OCI-M1 (cell line): ENCODE measurements at places on chromosomes 1 and 21.
A peak's percentile ranks its signal among the peaks of the same experiment; 100 is the strongest.

GRCh38 chr1:50989694-50990093 is 19.6 kb downstream of the CDKN2C start:
- DNase-seq, result no peak

GRCh38 chr21:35039595-35040289 is 9.4 kb downstream of the RUNX1 start:
- DNase-seq, result no peak

- DNase-seq, result peak; percentile 98
Measured at GRCh38 chr1:150552128-150552910, 3.1 kb downstream of the ADAMTSL4 start.

DNA sequence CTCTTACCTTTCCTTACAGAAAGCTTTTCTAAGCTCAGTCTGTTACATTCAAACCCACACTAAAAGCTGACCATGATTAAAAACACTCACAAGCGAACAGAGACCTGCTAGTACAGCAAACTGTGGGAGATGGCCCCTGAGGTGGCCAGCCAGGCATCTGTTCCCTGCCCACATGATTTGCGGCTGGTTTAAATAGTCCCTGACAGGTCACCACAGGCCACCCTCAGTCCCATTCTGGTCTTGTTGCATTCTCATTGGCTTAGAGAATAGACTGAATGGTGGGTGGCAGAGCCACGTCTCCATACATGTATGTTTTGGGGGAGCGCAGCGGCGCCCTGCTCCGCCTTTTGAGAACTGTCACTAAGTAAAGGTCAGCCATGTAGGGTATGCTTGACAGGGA is 2.3 kb upstream of the ACTA1 start:
- DNase-seq, result no peak

DNA sequence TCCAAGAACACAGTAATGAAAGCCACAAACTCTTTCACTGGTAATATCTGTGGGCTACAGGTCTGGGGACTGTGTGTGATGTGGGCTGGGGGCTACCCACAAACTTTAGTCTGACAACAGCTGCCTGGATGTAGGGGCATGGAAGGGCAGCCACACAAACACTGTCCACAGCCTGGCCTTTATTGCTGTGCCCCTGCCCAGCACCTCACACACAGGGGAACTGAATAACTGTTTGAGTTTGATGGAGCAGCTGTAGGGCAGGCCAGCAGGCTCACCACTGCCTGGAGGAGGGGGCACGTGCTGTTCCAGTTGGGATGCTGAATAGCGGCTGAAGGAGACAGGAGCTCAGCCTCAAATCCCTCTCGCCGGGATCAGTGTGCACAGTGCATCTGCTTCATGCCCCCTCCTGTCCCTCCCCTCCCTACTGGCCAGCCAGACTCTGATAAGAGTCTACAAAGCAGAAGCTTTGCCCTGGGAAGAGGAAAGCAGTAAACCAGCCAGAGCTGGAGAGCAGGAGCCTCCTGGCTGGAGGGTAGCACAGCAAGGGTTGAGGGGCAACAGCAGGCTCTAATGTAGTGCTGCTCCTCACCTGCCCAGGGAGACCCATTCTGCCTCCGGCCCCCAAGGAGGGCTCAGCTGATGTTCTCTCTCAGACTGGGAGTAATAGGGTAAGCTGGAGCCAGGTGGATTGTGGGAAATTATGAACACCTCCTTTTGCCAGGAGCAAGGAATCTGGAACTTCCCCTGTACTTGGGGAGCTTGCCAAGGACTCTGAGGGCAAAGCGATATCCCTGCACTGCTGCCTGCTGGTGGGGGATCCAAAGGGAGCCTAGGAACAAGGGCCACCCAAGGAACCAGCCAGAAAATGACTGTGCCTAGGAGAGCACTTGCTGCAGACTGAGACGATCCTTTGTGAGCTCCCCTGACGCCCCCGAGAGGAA is 70.2 kb upstream of the GOLT1A start:
- peak; percentile 54 for DNase-seq

DNA sequence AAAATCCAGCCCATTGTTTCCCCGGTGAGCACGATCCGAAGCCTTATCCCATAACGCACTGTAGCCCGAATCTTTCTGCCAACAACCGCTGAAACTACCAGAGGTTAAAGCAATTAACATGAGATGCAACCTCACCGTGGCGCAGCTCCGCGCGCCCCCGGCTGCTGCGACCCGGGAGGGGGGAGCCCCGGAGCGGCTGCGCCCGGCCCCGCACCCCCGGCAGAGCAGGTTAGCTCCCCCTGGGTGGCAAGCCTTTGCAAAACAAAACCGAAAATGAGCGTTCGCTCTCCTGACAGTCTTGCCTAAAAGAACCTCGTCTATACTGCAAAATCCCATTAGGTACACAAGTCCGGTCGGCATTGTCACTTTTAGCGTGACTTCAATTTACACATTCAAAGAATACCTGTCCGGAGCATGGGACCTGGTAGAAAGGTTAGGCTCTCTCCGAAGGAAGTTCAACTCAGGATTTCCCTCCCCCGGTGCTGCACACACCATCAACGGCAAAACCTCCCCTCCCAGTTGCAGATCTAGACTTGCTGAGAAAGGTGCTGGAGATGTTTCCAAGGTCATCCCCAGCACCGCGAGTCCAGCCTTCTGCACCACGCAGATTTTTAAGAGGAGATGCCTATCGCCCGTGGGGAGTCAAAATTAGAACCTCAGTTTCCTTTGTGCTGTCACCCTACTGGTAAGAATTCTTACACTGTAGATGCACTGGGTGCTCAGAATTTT is 107.5 kb downstream of the ZNF281 start:
- DNase-seq, result peak; percentile 67

DNA sequence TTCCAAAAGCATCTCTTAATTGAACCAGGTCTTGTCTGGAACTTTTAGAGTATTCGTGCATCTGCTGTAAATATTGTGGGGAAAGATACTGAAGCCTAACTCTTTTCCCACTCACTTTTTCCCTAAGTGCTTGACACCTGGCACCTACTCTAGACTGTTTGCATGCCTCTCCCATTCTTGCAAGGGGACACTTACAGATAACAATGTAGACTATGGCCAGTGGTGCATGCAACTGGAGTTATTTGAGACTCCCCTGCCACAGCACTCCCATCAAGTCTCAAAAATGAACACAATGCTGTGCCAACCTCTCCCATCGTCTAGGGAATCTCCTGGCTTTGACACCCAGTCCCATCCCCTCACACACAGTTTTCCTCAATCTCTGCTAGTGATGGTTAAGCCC is 118.6 kb upstream of the ATP1B1 start:
- DNase-seq, result no peak
